ENCODE measurements at places on chromosomes 1 and 21. TPM values are rescaled to one million over a fixed set of nuclear protein-coding genes. Genes with fewer than 3 reads are reported as not detected.
A peak's percentile ranks its signal among the peaks of the same experiment; 100 is the strongest.

DNA sequence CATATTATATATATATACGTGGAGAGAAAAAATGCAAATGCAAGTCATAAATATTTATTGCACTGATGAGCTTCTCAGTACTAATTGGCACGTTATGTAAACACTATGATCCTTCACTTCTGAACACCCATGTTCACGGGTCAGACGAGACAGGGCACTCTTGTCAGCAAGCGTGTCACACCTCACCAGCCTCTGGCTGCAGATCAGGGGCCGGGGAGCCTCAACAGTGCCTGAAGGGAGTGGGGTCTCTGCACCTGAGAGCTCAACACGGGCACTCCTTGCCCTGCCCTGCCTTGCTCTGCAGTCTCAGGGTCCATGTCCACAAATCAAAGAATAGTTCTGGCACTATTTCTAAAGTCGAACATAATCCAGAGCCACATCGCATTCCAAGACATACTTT is 409 bp upstream of the HIVEP3 start:
- H3K27ac ChIP-seq = peak overlapping the region; percentile 91
- H3K36me3 ChIP-seq = no peaks in the 10 kb centered on the region
- no peaks in the 10 kb centered on the region for H3K27me3 ChIP-seq
- H3K4me1 ChIP-seq = peaks cover 53% of the 10 kb centered on the region
- DNase-seq = no peak

DNA sequence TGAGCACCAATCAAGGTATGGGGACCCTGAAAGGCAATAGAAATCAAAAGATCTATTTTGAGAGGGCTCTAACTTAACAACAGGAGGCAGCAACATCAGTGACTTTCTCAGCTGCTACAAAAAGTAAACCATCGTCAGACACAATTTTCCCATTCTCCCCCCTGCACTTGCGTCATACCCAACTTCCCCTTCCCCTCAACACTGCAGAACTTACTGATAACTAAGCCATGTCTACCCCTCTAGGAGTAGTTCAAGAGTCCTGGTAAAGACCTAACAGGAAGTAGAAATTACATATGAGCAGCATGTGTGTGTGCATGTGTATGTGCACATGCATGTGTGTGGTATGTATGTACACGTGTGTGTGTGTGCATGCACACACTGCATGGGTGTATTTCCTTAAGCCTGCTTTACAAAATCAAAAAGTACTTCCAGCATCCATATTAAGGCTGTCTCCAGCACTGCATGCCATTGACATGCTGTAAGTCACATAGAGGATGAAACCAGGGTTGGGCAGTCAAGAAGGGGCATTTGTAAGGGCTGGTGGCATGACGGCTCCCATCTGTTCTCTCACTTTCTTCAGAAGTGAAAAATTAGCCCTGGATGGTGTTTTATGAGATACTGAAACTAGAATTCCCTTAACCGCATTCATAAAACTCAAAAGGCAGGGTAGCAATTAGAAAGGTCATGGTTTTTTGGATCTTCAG is 460.1 kb upstream of the RUNX1 start:
- no peaks in the 10 kb centered on the region for H3K27me3 ChIP-seq
- DNase-seq = no peak
- no peak overlapping the region for H3K27ac ChIP-seq
- no peaks in the 10 kb centered on the region for H3K36me3 ChIP-seq

- no peak overlapping the region for H3K27ac ChIP-seq
- no peaks in the 10 kb centered on the region for H3K36me3 ChIP-seq
- H3K27me3 ChIP-seq = no peaks in the 10 kb centered on the region
- no peak overlapping the region for H3K4me3 ChIP-seq
- H3K4me1 ChIP-seq = no peaks in the 10 kb centered on the region
- DNase-seq = no peak
Observed at GRCh38 chr1:2352897-2353550, 38.3 kb downstream of the MORN1 start.

The SPRR1B gene
- total RNA-seq = not detected

GRCh38 chr1:207970329-207971233 is 59.7 kb upstream of the CD34 start:
- DNase-seq = no peak
- no peak overlapping the region for H3K27ac ChIP-seq
- H3K4me3 ChIP-seq = no peak overlapping the region
- no peaks in the 10 kb centered on the region for H3K4me1 ChIP-seq

GRCh38 chr1:1318131-1318652 is 6.3 kb downstream of the INTS11 start:
- DNase-seq = no peak
- H3K27me3 ChIP-seq = no peaks in the 10 kb centered on the region
- H3K4me3 ChIP-seq = no peak overlapping the region
- peaks cover 23% of the 10 kb centered on the region for H3K4me1 ChIP-seq

DNA sequence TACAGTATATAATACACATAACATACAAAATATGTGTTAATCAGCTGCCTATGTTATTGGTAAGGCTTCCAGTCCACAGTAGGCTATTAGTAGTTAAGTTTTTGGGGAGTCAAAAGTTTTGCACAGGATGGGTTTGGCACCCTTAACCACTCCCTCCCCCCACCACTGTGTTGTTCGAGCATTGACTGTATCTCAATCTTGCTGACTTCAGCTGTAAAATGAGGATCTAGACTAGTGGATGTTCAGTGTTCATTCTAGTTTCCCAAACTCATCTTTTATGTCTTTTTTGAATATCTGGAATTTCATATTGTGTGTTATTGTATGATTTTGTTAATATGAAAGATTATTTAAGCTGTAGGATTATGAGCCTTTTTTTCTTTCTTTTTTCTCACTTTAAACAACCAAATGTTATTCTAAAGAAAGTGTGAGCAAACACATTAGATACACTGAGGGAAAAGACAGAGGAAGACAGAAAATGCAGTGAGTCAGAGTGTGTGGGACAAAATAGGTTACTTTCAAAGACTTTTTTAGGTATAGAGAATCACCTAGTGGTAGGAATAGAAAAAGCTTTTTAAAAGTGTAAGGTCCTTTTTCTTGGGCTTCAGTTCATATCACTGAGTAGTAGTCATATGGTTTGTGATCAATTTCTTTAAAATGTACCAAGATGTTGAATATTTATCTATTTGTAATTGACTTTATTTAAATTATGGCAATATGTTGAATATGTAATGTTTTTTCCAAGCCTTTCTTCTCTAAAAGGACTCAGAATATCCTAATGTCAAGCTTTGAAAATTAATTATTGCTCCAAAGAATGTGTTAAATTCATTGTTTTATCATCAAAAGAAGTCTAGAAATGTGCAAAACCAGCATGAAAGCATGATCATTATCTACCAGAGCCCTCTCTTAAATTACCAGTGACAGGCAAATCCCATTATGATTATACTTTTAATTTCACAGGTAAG is 17.9 kb upstream of the CENPF start:
- no peaks in the 10 kb centered on the region for H3K27me3 ChIP-seq
- H3K36me3 ChIP-seq = no peaks in the 10 kb centered on the region
- H3K4me3 ChIP-seq = no peak overlapping the region
- H3K4me1 ChIP-seq = peaks cover 2% of the 10 kb centered on the region
- no peak for DNase-seq
- no peak overlapping the region for H3K27ac ChIP-seq

DNA sequence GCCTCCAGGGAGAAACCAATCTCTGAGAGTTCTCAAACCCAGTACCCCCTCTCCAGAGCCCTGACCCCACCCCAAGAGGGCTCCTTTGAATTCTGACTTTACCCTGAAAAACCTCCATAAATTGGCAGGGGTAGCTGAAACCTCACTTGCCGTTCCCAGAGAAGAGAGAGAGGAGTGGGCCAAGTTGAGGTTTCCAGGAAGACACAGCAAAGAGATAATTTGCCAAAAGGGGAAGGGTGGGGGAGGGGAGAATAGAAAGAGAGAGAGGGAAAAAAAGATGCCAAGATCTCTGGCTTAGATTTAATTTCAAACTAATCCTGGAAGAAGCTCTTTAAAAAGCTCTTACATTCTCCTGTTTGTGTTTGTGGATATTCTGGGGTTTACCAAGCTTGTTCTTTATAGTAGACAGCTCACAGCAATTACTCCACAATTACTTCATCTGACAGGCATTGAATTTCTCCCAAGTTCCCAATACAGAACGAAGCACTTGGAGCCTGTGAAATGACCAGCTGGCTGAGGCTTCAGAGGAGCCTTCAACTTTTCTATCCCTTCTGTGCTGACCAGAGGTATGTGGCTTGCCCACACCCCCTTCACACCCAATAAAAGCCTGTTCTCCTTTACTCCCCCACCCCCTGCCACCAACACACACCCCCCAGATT is 1.1 kb upstream of the GRHL3 start:
- peaks cover 40% of the 10 kb centered on the region for H3K4me1 ChIP-seq
- H3K27ac ChIP-seq = no peak overlapping the region
- peaks cover 51% of the 10 kb centered on the region for H3K27me3 ChIP-seq
- H3K36me3 ChIP-seq = no peaks in the 10 kb centered on the region
- DNase-seq = no peak

- no peak overlapping the region for H3K27ac ChIP-seq
- DNase-seq = no peak
- no peaks in the 10 kb centered on the region for H3K36me3 ChIP-seq
- no peaks in the 10 kb centered on the region for H3K27me3 ChIP-seq
Observed at GRCh38 chr1:174044418-174045222, 22.5 kb upstream of the RC3H1 start.

DNA sequence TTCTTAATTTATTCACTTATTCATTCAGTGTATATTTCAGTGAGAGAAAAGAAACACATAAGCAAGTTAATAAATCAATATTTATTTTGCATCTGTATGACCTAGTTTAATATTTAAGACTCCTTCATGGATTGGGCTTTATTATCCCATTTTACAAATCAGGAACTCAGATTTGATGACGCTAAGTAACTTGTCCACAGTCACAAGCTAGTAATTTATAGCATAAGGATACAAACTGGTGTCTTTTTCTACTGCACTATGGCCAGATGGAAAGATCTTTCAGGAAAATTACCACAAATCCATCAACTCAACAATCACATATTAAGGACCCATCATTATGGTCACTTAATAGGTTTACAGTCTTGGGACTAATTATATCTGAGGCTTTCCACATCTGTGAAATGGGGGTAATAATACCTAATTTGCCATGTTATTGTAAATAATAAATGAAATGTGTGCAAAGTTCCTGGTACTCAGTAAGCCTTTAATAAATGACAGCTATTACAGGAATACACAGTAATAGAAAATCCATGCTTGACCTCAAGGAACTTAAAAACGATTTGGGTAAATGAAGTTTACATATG is 13.3 kb downstream of the CDKN2C start:
- peaks cover 7% of the 10 kb centered on the region for H3K4me1 ChIP-seq
- H3K27me3 ChIP-seq = peaks cover 20% of the 10 kb centered on the region
- H3K36me3 ChIP-seq = no peaks in the 10 kb centered on the region

The TMEM81 gene
- 3.7 TPM for total RNA-seq

DNA sequence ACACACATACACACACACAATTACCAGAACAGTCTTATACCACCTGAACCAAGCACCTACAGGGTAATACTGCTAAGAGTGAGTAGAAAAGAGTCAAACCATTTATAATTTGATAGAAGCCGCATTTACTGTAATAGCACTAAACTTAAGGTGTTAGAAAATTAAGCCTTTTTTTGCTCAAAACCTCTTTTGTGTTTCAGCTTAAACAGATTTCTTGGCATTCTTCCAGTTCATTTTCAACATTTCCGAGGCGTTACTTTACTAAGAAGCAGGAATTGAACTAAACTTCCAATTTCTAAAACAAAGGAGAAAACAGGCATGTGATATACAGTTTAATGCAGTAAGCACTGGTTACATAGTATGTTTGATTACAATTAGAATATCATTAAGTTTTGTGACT is 387.2 kb downstream of the NCAM2 start:
- no peaks in the 10 kb centered on the region for H3K4me1 ChIP-seq
- no peak overlapping the region for H3K4me3 ChIP-seq
- H3K27ac ChIP-seq = no peak overlapping the region
- no peaks in the 10 kb centered on the region for H3K27me3 ChIP-seq
- no peaks in the 10 kb centered on the region for H3K36me3 ChIP-seq
- DNase-seq = no peak

- peaks cover 1% of the 10 kb centered on the region for H3K36me3 ChIP-seq
- H3K4me1 ChIP-seq = no peaks in the 10 kb centered on the region
- no peaks in the 10 kb centered on the region for H3K27me3 ChIP-seq
- no peak overlapping the region for H3K4me3 ChIP-seq
Observed at GRCh38 chr1:24822887-24823286, 77.6 kb downstream of the CLIC4 start.

The SMPDL3B gene
- 0.52 TPM for total RNA-seq

The GJB5 gene
- total RNA-seq = not detected

DNA sequence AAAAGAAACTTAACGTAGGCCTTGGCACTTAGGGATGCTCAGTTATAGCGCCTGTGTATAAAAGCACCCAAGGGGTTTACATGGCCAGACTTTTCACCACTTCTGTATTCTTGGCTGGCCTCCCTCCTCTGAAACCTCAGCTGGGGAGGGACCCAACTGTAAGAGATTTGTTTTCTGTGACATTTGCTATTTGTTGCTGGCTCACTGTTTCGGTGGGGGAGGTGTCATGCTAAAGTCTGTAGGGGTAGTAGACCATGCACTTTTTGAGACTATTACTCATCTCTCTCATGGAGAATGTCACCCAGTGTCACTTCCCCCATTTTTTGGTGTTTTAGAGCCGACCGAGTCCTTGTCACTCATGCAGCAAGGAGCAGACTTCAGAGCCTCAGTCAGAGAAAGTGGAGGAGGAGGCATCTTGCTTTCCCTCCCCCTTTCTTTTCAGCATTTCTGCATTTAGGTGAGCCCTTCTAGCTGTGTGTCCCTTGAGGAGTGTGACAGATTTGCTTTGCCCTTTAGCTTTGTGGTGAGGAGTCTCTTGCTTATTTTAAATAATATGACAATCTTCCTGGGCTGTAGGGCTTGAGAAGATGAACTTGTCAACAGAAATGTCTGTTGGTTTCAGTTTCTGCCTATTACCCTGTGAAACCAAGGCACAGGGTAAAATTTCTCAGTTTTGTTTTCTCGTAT is 160.1 kb downstream of the FASLG start:
- H3K36me3 ChIP-seq = peaks cover 12% of the 10 kb centered on the region
- H3K4me1 ChIP-seq = peaks cover 25% of the 10 kb centered on the region
- no peaks in the 10 kb centered on the region for H3K27me3 ChIP-seq
- H3K4me3 ChIP-seq = no peak overlapping the region

All from activated naive CD4-positive, alpha-beta T cell treated with anti-CD3 and anti-CD28 coated beads for 36 hours (primary cell).